ENCODE measurements at places on chromosomes 12 and 14.

GRCh38 chr14:54597795-54598443, 31.0 kb downstream of the SAMD4A start:
- DNase-seq = no peak

GRCh38 chr12:24754690-24755638, 193.9 kb downstream of the BCAT1 start:
- DNase-seq = no peak

- no peak for DNase-seq
These were observed 17.8 kb upstream of the HDAC7 start for GRCh38 chr12:47837190-47838171.

DNA sequence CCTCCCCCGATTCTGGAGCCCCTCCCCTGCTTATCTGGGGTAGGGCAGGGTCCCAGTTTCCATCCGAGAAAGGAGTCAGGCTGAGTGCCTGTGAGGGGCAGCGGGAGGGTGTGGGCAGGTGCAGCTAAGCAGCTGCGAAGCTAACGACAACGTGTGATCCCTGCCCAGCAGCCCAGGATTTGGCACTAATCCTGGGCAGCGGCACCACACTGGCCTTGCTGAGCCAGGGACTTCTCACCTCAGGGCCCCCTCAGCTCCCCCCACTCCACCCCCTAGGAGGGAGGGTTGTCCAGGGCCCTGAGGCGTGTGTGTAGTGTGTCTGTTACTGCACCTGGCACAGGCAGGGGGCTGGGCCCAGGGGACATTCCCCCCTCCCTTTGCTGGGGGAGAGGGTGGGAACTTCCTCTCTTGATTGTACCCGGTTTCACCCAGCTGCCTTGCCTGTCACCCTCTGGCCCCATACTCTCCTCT, 1.8 kb downstream of the SMIM41 start:
- no peak for DNase-seq

GRCh38 chr12:19450362-19450761, 11.1 kb downstream of the AEBP2 start:
- DNase-seq = no peak

DNA sequence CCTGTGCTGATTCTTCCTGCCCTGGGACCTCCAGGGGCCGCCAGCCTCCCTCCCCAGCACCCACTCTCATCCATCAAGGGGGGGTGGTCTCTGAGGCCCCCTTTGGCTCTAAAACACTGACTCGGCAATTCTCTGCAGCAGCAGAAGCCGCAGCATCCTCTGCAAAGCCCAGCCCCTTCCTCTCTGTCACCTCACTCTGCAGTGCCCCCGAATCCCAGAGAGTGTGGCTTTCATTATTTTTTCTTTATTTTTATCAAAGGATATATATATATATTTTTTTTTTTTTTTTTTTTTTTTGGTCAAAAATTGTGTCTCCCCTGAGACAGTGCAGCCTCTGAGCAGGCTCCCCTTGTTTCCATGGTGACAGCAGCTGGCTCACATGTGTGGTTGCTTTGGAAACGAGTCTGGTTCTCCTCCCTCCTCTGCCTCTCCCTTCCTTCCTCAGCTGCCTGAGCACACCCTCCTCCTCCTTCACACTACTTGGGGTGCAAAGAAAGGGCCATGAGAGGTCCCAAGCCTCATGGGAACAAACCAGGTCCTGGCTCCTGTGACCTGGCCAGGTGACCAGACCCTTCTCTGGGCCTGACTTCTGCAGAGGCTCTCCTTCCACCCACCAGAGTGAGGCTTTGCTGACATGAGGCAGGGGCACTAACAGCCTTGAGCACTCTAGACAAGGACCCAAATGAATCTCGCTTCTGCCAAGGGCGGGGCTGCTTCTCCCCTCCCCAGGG, 100.5 kb downstream of the LRRC74A start:
- no peak for DNase-seq

DNA sequence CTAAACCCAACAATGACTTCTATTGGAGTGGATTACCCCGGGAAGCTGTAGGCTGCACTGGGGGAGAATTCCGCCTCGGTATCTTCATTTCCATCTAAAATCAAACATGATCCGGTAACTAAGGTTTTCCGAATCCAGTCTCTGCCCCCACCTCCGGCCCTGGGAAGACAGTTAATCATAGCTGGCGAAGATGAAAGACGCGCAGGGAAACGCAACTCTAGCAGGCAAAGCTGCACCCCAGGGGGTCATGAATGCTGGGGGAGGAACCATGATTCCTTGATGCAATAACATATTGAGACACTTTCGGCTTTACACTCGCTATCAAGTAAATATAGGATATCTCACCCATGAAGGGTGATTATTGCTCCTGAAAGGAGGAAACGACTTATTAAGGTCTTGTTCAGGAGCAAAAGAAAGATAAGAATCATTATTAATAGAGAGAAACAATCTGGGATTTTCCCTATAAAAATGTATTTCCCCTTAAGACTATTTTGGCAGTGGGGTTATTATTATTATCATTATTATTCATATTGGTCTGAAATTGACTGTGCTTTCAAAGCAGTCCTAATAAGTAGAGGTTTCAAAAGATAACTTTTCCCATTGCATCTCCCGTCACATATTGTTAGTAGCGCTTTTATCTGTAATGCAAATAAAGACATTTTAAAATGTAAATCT, 614.9 kb downstream of the VRK1 start:
- no peak for DNase-seq

- no peak for DNase-seq
These were observed 22.4 kb upstream of the LRRK2 start for GRCh38 chr12:40202095-40203059.

GRCh38 chr14:25800841-25801240, 750.9 kb upstream of the STXBP6 start:
- DNase-seq = no peak

- DNase-seq = no peak
These were observed 52.3 kb upstream of the KCNA5 start for GRCh38 chr12:4991373-4991772.

DNA sequence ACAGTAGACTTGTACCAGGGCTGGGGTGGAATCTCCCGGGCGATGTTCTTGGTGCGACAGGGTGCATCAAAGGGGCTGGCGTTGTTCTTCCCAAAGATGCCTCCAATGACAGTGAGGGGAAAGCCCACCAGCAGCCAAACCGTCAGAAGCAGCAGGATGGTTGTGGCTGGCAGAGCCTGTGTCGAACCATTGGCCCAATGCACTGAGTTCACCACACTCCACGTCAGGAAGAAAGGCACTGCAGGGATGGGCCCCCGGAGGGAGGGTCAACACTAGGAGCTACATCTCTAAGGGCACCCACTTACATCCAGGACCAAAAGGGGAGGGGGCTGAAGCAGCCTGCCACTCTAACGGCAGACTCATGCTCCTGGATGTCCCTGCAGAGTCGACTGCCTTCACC, 1.8 kb upstream of the IPO4 start:
- DNase-seq = no peak

DNA sequence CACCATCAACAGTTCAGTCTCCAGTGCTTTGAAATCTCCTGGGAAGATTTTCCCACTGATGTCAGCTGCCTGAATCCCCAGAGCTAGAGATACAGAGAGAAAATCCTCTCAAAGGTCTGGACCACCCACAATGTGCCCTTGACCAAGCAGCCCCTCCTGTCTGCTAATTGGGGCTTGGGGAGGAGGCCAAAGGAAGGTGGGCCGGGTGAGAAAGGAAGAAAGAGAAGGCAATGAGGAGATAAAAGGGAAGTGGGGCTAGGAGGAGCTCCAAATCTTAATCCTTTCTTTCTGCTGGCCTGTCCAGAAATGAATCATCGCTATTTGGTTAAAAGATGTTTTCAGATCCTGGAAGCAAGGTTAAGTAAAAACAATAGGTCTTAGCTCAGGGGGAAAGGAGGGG, 322.9 kb downstream of the BCL11B start:
- no peak for DNase-seq

DNA sequence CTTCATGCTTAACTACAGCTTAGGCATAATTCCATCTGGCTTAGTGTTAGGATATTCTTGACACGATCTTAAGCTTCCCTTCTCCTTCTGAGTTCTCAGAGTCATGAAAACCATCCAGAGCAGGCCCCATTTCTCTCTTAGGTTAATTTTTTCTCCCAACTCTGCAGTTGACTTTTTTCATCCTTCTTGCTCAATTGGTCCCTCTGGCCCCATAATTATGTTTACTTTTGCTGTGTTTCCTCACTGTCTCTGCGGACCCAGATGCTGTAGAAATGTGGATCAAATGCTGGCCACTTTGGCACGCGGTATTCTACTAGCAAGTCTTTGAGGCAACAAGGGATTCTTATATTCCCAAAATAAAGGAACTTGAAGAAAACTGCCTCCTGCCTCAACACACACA, 9.5 kb downstream of the TMEM132C start:
- DNase-seq = no peak

DNA sequence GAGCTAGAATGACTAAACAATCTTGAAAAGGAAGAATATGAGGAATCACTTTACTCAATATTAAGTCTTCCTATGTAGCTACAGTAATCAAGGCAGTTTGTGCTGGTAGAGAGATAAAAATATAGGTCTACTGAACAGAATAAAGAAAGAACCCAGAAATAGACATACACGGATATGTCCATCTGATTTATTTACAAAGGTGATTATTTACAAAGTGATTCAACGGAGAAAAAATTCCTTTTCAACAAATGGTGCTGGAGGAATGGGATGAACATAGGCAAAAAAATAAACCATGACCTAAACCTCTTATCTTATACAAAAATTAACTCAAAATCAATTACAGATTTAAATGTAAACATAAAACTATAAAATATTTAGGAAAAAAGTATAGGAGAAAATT, 36.6 kb downstream of the TAOK3 start:
- DNase-seq = no peak

DNA sequence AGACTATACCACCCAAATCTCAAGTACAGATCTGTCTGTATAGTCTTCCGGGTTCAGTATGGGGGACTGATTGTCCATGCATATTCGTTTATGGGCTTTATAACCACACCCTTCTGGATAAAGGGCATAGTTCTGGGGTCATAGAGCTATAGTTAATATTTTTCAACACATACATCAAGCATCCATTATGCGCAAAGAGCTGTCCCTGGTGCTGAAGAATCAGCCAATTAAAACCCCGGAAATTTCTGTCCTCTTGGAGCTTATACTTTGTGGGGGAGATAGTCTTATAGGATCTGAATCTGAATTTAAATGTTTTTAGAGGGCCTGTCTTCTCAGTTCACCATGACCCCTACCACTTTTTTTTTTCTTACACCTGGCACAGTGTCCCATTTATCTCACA, 256.7 kb downstream of the SUDS3 start:
- no peak for DNase-seq

DNA sequence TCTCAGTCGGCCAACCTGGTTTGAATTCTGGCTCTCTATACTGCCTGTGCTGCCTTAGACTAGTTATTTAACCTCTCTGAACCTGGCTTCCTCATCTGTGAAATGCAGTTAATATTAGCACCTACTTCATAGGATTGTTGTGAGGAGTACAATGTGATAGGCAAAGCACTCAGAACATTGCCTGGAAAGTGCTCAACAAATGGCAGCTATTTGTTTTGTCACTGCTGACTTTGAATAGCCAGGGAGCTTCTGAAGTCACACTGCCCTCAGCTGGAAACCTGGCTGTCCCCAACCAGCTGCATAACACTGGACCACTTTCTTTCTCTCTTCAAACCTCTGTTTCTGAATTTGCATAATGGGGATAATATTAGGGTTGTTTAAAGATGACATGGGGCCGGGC, 9.6 kb downstream of the TMEM30B start:
- no peak for DNase-seq

- no peak for DNase-seq
These were observed 39.6 kb downstream of the CDKL1 start for GRCh38 chr14:50357124-50357523.

- DNase-seq = no peak
These were observed 39.1 kb downstream of the FRS2 start for GRCh38 chr12:69509308-69509736.

DNA sequence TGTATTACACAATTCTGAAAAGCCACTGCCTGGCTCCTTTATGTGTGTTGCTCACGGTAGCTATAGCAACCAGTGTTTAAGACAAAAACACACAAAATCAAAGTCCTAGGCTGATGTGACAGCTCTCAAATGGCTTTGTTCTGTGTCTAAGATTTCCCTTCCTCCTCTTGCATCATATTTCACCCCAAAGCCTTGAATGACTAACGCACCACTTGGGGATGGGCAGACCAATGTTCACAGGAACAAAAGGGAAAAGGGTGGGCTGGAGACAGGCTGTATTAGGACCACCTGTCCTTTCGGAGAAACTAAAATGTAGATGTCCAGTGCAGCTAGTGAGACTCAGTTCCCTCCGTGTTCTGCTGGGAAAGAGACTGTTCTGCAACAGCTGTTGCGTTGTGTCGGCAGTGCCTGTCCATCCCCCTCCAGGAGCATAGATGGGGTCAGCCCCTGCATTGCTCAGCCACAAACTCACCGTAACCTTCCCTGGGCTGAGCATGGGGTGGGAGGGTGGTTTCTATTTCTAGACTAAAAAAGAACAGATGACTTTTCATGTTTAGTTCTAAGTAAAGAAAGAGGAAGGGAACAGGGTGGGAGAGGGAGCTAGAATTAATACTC, 26.8 kb upstream of the DAAM1 start:
- no peak for DNase-seq

All from stimulated activated CD4-positive, alpha-beta T cell treated with anti-CD3 and anti-CD28 coated beads, Interleukin-1b, Interleukin-23, amount 100 ng/mL, for 1 hour (primary cell).